ENCODE measurements at places on chromosomes 5 and 9.
A peak's percentile ranks its signal among the peaks of the same experiment; 100 is the strongest.

GRCh38 chr5:11364531-11364930 is 539.7 kb downstream of the CTNND2 start:
- DNase-seq: no peak

GRCh38 chr9:5714501-5715401 is 85.8 kb downstream of the RIC1 start:
- no peak for DNase-seq

GRCh38 chr9:77751341-77752091 is 103.4 kb upstream of the GNA14 start:
- DNase-seq: peak; percentile 75

DNA sequence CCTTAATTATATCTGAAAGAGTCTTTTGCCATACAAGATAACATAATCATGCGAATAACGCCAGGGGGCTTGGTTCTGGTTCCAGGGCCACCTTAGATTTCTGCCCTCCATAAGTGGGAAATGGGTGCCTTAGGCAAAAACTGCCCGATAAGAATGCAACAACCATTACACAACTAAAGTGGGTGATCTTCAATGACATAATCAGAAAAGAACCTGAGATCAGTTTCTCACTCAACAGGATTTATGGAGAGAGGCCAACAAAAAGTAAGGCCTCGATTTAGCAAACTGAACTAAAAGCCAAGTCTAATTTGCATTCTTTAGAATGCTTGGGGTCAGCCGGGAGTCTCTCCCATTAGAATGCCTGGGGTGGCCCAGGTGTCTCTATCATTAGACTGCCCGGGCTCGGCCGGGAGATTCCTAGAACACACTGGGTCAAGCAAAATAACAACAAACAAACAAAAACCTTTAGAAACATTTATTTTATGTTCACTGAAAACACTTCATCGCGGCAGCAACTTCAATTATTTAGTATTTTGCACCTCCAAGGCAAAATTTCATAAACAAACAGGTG is 194.8 kb downstream of the AUH start:
- DNase-seq: no peak

GRCh38 chr5:72584466-72584865 is 77.3 kb upstream of the ZNF366 start:
- no peak for DNase-seq

GRCh38 chr9:37146410-37146809 is 26.0 kb downstream of the ZCCHC7 start:
- no peak for DNase-seq

DNA sequence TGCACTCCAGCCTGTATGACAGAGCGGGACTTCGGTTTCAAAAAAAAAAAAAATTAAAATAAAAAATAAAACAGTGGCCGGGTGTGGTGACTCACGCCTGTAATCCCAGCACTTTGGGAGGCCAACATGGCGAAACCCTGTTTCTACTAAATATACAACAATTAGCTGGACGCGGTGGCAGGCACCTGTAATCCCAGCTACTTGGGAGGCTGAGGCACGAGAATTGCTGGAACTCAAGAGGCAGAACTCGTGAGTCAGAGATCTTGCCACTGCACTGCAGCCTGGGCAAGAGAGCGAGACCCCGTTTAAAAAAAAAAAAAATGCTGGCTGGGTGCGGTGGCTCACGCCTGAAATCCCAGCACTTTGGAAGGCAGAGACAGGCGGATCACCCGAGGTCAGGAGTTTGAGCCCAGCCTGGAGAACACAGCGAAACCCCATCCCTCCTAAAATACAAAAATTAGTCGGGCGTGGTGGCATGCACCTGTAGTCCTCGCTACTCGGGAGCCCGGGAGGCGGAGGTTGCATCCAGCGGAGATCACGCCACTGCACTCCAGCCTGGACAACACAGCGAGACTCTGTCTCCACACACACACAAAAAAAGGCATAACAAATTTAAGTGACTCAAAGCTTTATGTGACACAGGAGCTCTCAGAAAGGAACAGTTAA is 1.5 kb upstream of the NPM1 start:
- no peak for DNase-seq

DNA sequence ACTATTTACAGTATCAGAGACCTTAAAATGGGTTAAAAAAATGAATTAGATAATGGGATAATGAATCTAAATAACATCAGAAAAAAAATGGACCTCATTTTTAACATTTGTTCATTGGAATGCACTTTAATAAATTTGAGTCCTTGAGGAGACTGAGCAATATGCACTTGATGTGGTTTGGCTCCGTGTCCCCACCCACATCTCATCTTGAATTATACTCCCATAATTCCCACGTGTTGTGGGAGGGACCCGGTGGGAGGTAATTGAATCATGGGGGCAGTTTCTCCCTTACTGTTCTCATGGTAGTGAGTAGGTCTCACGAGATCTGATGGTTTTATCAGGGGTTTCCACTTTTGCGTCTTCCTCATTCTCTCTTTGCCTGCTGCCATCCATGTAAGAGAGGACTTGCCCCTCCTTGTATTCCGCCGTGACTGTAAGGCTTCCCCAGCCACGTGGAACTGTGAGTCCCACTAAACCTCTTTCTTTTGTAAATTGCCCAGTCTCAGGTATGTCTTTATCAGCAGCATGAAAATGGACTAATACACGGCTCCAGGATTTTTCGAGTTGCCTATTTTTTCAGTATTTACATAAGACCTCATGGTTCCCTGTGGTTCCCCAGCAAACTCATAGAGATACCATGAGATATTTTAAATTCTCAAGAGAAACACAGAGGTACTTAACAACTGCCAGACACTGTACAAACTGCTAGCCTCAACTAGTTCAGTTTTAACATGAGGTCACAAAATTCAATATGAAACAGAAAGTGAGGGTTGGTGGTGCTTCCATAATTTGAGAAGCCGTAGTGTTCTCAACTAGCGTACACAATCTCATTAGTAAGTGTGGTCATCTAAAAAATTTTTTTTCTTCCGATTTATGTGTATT is 128.3 kb downstream of the TLE1 start:
- DNase-seq: no peak

GRCh38 chr9:114803479-114804265 is 2.2 kb downstream of the TNFSF15 start:
- no peak for DNase-seq

- no peak for DNase-seq
Observed at GRCh38 chr5:29016067-29016466, 1977.7 kb upstream of the CDH9 start.

GRCh38 chr9:8955315-8955714 is 1155.7 kb upstream of the DMAC1 start:
- no peak for DNase-seq

- DNase-seq: no peak
Observed at GRCh38 chr5:176671890-176672747, 24.8 kb downstream of the TSPAN17 start.

Measured in midbrain (tissue), 1 donor.